ENCODE measurements at places on chromosomes 16 and 17.
A peak's percentile ranks its signal among the peaks of the same experiment; 100 is the strongest.

GRCh38 chr16:85862476-85863383 is 36.2 kb upstream of the IRF8 start:
- no peak for DNase-seq

DNA sequence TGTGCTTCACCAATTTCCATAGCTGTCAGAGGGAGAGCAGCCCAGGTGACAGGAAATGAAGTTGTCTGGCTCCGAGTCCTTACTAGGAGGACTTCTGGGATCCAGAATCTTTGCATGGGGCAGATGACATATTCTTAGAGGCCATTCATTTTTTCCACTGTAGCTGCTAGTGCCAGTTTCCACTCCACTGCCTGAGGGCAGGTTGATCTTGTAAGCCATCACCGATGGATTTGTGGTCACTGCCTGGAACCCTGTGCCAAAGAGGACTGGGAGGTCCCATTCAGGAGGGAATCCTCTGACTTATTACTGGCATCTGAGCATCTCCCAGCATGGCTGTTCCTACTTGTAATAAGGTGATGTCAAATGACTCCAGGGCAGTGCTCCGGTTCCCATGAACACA is 144.1 kb upstream of the KCNJ18 start:
- DNase-seq = no peak

- no peak for DNase-seq
Observed at GRCh38 chr17:80317706-80317980, 57.0 kb downstream of the RNF213 start.

DNA sequence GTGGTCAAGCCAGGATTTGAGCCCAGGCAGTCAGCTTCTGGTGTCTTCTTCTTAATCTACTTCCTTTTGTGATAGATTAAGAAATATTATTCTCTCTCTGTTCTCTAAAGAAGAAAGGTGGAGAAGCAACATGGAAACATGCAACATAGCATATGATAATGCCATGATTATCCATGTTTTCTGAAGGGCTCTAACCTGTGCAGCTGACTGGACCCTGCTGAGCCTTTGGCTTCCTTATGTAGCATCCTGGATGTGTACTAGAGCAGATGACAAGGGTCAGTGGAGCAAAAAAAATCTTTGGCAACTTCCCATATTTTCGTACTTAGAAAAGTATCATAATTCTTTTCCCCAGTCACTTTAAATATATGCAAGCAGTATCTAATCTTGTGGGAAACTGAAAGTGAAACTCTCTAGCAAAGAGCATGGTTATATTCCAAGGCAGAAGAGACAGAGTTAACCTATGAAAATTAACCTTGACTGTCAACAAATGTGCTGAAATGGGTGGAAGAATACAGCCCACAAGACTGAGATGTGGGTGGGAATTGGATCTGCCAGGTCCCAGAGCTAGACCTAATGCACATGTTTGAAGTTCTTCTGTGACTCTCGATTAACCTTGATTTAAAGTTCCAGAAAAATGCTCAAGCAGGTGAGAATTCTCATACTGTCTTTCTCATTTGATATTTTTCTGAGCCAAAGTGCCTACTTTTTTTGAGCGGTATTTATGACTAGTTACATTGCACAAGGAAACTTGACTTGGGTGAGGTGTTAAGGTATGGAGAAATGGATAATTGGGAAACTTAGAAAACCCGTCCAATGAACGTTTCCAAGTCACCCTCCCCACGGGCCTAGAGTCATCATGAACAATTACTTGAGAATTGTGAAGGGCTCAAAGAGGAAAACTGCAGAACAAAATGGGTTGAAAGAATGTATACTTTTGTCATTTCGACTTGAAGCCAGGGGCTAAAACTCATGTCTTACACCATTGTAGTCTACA is 248.6 kb downstream of the FTO start:
- DNase-seq = peak; percentile 69

- DNase-seq = no peak
Observed at GRCh38 chr16:11098601-11099390, 154.4 kb downstream of the CLEC16A start.

DNA sequence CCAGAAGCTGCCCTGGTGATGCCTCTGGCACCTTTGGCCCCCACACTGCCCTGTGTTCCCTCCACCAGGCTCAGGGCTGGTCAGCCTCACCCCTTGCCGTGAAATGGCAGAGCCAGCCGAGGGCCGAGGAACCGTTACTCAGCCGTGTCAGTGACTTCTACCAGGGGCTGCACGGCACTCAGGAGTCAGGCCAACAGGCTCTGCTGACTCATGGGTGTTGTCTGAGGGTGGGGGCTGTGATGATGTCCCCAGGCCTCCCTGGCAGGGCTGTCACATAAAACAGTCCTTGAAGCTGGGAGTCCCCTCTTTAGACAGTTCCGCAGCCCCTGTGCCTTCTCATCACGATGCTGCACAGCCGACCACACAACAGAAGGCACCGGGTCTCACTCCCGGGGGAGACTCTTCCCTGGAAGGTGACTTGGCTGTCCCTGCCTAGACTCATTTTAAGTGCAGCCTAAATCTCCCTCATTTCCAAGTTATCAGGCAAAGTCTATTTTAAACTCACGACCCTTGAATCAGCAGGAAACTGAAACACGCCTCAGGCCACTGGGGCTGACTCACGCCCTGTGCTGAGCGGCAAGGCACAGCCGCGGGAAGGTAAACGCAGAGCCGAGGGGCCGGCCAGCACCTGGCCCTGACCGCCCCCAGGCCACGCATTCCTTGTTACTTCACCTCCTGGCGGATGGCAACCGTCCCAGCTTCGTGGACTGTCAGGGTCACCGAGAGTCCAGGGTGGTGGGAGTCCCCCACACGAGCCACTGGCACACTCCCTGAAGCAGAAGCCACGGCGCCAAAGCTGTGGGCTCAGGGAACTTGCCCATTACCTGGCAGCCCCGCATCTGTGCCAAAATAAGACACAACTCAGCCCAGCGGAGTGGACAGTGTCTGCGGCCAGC is 102.6 kb downstream of the ZNF778 start:
- DNase-seq = no peak

GRCh38 chr16:12095275-12096156 is 119.0 kb downstream of the SNX29 start:
- peak; percentile 47 for DNase-seq

DNA sequence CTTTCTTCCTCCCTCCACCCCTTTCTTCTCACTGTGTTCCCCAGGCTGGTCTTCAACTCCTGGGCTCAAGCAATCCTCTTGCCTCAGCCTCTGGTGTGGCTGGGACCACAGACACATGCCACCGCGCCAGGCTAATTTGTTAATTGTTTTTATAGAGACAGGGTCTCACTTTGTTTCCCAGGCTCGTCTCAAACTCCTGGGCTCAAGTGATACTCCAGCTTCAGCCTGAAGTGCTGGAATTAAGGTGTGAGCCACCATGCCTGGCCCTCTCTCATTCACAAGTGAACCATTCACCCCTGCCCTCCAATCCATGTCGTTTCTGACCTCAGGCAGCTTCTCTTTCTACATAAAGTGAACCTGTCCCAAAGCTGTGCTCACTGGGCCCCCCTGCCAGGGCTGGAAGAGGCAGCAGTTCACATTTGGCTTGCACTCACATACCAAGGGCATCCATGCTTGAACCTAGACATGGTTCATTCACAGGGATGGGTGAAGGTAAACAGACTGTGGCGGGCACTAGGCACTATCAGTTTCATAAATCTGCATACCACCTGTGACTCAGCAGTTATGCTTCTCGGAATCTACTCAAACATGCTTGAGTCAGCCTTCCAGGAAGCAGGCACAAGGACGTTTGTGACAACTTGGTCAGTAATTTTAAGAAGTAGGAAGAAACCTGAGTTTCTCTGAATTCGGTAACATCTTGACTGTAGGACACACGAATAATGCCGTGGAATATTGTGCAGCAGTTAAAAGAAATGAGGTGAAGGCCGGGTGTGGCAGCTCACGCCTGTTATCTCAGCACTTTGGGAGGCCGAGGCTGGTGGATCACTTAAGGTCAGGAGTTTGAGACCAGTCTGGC is 6.0 kb upstream of the RNF213 start:
- peak; percentile 96 for DNase-seq

DNA sequence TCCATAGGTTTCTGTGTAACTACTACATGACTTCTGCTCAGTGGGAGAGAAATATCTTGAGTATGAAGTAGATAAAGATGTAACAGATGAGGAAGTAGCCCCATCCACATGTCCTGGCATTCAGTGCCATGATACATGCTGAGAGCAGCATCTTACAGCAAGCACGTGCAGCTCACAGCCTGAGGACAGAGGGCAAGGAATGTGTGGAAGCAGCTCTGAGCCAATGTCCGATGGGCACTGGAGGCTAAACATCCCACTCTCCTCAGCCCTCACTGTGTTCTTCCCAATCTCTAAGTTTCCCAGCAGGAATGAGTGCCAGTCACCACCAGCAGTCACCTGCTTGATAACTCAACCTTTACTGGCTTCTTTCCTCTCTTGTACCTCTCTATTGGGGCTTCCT is 40.4 kb downstream of the CFDP1 start:
- no peak for DNase-seq

DNA sequence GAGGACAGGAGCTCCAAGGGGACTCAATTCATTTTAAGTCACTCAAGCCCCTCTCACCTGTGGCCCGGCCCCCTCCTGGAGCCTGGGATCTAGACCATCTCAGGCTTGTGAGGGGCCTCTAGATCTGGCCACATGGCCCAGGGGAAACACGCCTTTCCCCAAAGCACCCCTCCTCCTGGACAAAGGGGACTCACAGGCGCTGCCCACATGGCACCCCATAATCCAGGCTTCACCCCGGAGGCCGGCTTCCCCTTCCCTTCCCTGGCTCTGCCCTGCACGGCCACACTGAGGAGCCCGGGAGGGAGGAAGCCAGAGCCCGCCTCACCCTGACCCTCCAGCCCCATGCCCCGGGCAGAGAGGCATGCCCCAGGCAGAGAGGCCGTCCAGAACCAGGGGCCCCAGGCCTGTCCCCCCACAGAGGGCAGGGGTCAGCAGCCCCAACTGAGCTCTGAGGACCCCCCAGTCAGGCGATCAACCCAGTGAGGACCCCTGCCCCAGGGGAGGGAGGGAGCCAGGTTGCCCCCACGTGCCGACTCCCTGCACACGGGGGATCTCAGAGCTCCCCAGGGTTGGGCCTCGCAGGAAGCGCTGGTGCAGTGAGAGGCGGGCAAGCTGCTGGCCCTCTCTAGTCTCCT is 10.9 kb downstream of the HS3ST6 start:
- DNase-seq = no peak

Measured in T-helper 2 cell (primary cell).